ENCODE measurements at places on chromosomes 3 and 15.

DNA sequence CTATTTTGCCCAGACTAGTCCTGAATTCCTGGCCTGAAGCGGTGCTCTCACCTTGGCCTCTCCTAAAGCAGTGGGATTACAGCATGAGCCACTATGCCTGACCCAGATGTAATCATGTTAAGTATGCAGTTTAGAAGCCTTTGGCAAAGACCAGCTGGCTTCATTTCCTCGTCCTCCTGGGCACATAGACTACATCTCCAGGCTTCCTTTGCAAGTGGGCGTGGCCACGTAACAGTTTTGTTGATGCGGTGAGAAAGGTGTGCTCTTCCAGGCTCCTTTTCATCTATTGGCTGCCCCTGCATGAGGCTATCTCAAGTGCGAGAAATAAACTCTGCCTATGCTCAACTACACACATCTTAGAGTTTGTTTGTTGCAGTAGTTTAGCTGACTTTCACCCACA is 13.0 kb downstream of the SV2B start:
- DNase-seq: no peak

DNA sequence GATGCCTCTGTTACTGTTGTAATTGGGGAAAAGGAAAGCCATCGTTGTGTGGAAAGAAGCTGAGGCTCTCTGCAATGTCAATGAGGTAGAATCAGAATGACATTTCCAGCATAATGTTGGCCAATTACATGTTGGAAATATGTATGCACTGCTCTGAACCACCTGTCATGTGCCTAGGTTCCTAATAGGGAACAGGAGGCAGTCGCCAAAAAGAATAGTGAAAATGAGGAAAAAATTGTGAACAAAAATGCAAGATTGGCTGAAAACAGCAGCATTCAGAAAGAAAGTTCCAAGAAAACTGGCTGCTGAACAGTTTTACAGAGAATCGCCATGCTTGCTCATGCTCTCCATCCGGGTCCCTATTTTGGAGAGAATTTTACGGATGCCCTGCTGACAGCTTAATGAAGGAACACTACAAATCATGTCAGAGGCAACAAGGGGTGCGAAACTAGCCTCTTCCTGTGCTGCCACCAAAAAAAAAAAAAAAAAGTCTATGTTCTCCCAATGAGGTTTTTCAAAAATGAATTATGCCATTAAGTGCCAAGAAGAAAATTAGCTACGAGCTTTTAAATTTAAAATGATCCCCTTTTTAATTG is 305.9 kb upstream of the ARRDC4 start:
- peak; percentile 16 for DNase-seq

- DNase-seq: no peak
These were observed 22.7 kb downstream of the ARHGEF26 start for GRCh38 chr3:154143873-154144272.

DNA sequence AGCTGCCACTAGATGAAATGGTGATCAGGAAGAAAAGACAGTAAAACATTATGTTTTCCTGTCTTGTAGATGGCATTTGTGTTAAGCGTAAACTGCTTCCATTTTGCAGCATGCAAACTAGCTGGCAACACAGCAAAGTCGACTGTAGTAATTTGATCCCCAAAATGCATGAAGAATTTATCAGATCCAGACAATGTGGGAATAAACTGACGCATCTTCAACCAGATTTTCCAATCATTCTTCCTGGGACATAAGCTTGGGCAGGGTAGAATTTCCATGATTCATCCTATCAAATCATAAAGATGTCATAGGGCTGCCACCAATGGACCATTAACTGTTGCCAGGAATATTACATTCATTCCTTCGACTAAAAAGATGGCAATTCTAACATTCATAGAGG is 260.3 kb downstream of the ERC2 start:
- no peak for DNase-seq
